ENCODE measurements at places on chromosomes 4 and X.
A peak's percentile ranks its signal among the peaks of the same experiment; 100 is the strongest.

- DNase-seq = peak; percentile 79
Measured at GRCh38 chr4:103091601-103092223, 7.9 kb downstream of the BDH2 start.

- DNase-seq = no peak
Measured at GRCh38 chr4:55075376-55075775, 50.0 kb downstream of the KDR start.

DNA sequence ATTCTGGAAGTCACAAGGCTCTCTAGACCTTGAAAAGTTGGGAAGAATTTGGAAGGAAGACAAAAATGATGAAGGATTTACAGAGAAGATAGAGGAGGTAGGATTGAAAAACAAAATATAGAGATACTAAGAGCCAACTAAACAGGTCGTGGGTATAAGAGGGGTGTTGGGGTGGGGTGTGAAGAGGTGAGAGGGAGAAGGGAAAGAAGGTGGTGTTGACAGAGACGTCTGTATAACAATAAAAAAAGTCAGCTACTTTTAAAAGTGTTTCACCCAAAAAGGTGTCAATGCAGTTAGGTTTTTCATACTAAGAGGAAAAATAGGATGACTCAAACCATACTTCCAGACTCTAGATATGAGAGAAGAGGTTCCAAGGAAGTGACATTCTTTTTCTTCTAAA lies 33.0 kb upstream of the MAP3K15 start:
- DNase-seq = no peak

DNA sequence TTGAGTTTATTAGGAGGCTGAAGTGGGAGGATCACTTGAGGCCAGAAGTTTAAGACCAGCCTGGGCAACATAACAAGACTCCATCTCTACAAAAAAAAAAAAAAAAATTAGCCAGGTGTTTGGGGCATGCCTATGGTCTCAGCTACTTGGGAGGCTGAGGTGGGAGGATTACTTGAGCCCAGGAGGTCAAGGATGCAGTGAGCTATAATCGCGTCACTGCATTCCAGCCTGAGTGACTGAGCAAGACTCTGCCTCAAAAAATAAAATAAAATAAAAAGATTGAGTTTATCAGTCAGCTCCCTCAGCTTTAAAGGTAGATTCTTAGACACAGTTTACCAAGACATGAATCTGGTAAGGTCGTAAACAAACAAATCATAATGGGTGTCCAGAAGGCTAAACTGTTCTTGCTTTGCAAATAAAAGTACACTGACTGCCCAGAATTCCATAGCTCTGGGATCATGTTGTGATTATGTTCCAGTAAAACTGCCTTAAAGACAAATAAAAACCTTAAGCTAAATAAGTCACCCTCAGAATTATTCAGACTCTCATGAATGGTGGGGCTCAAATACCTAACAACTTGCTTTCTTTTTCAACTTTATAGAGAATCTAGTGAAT lies 18.7 kb downstream of the APOO start:
- DNase-seq = no peak

GRCh38 chrX:132740316-132741123 lies 217.9 kb downstream of the HS6ST2 start:
- no peak for DNase-seq

Measured in T-helper 1 cell (primary cell).